ENCODE measurements at places on chromosomes 6 and 20.
A peak's percentile ranks its signal among the peaks of the same experiment; 100 is the strongest.

- DNase-seq, result no peak
These were observed 45.3 kb upstream of the ZNF184 start for GRCh38 chr6:27517928-27518787.

DNA sequence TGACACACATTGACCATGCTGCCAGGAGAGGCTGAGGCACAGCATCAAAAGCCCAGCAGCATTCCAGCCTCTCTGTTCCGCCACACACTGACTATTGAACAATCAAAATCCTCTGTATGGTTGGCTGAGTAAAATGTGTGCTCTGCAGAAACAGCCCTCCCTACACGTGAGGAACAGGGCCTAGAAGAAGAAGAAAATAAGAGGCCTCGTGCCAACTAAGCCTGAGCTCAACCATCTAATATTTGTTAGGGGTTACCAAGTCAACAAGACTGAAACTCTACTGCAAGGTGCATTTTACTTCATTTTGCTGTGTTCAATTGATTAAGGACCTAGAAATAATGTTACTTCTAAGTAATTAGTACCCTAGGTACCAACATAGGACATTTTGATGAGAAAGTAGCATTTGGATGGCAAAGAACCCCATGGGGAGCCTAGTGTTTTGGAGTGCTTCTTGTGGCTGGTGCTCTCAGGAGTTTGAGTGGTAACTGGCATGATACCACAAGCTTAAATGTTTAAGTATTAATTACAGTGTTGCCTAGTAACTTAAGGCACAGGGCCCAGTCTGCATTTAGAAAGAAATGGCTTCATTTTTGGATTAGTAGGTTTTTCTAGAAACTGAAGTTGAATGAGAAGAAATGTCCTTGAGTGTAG lies 146.6 kb upstream of the PLN start:
- no peak for DNase-seq

DNA sequence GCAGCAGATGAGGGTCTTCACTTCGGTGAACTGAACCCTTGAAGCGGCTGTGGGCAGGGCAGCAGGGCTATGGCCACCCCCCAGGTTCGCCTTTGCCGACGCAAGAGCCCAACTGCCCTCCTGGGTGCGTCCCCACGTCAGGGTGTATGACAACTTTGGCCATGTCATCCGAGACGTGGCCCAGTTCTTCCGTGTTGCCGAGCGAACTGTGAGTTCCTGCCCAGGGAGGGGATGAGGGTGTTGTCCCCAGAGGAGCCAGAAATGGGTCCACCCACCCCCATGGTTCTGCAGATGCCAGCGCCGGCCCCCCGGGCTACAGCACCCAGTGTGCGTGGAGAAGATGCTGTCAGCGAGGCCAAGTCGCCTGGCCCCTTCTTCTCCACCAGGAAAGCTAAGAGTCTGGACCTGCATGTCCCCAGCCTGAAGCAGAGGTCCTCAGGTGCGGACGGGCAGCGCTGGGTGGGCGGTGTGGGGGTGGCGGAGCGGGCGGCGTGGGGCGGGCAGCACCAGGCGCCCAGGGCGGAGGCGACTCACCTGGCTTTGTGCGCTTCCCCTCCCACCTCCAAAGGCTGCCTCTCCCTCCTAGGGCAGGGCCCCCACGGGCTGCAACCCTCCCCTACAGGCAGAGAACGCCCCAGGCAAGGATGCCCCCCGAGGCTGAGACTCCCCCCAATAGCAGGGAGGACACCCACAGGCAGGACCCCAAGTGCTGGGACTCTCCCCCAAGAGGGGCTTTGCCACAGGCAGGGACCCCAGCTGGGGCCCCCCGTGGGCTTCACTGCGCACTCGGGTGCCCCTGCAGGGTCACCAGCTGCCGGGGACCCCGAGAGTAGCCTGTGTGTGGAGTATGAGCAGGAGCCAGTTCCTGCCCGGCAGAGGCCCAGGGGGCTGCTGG lies 6.2 kb upstream of the TNFRSF6B start:
- no peak for DNase-seq

DNA sequence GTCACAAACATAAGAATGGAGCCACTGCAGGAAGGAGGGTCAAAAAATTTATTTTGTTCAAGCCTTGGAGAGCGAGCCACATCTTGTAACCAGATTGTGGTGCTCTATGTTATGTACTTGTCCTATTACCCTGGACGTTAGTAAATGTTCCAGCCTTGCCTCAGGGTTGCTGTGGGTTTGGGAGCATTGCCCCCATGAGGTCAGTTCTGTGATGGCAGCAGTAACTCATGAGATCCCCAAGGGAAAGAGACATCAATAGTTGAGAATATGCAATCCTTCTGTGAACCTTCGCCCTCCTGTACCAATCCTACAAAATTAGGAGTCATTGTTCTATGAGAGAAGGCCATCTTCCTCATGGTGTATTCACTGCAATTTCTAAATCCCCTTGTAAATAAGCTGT lies 16.4 kb upstream of the CFAP206 start:
- peak; percentile 56 for DNase-seq

DNA sequence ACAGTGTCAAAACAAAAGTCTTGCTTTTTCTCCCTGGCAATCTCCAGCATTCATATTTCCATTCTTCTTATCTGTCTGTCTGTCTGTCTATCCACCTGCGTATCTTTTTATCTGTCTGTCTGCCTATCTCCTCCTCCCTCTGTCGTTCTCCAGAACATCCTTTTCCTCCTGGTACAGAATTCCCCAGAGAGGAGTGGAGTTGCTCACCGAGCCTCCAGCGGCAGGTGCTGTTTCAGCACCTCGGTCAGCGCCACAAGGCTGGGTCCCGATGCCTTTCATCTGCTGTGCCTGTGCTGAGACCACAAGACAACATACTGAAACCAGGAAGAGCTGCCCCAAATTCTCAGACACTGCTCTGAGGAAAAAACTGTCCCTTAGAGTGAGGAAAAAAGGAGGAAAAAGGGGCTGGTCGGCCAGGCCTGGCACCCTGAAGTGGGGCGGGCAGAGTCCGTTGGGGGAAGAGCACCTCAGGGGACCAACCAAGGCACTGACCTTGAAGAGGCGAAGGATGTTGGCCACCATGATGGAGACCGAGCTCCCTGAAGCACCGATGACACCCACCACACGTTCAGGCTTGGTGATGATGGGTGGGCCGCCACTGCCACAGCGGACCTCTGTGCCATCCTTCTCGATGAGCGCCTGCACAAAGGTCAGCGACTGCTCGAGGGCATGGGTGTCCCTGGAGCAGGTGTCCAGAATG lies 13.3 kb downstream of the GRM4 start:
- DNase-seq, result peak; percentile 80

DNA sequence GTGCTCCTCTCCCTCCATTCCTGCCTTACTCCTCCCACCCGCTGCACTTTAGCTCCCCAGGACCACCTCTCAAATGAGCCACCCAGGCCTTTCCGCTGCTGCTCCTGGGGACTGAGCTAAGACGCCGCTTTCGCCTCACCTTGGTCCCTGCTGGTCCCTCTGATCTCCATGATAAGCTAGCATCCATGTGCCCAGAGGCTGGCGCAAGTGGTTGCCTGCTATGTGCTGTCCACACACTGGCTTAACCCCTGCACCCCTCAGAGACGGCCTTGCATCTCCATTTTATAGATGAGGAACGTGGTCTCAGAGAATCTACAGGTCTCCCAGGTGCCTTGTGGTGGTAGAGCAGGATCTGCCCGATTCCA lies 160.1 kb upstream of the PMEPA1 start:
- no peak for DNase-seq

- no peak for DNase-seq
These were observed 379.5 kb upstream of the SULF2 start for GRCh38 chr20:48164566-48165400.

DNA sequence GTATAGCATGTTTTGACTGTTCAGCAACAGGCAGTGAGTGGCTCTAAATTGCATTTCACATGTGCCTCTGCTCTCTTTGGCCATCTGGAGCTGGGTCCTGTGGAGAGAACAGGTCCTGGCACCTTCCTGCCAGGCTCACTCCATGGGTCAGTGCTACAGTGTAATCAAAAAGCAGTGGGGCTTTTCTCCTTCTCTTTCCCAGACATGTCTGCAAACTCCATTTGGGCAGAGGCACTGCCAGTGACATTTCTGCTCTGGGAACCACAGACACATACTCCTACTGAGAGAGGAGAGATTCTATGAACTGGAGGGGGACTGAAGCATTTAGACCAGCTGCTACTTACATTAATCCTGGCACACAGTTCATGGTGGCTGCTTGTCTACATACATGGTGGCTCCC lies 68.3 kb upstream of the TRAF3IP2 start:
- DNase-seq, result no peak

- DNase-seq, result no peak
These were observed 263.0 kb downstream of the ARID1B start for GRCh38 chr6:157040191-157040590.

DNA sequence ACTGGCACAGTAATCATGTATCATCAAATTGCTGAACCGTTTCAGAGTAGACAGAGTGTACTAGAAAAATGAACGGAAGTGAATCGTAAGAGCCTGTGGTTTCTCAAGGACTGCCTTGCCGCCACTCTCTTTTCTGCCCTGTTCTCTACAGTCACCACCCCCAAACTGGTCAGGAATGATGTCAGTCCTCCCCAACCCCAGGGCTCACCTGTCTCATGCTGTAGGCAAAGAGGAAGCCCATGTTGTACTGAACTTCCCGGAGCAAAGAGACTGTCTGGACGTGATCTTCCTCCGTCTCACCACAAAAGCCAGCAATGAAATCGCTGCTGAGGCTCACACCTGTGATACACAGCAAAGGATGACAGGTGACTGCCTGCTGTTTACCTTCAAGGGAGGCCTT lies 31.0 kb downstream of the CDK5RAP1 start:
- no peak for DNase-seq

GRCh38 chr20:18614244-18614643 lies 26.4 kb downstream of the DTD1 start:
- no peak for DNase-seq

DNA sequence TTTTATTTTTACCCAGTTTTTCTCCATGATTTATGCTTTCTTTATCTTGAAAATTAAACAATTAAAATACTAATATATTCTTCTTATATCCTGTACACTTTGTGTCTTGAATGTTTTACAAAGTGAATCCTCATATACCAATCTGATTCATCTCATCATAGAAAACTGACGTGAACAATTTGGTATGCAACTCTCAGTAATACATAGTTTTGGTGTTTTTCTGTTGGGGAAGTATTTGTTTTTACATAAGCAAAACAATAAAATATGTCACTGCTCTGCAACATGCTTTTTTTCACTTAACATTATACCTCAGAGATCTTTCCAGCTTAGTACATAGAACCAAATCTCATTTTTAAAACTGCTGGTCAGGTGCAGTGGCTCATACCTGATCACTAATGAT lies 14.7 kb downstream of the DNAAF9 start:
- DNase-seq, result no peak

Data from hepatocyte (in vitro differentiated cells).